ENCODE measurements at places on chromosomes 2 and 18.
A peak's percentile ranks its signal among the peaks of the same experiment; 100 is the strongest.

DNA sequence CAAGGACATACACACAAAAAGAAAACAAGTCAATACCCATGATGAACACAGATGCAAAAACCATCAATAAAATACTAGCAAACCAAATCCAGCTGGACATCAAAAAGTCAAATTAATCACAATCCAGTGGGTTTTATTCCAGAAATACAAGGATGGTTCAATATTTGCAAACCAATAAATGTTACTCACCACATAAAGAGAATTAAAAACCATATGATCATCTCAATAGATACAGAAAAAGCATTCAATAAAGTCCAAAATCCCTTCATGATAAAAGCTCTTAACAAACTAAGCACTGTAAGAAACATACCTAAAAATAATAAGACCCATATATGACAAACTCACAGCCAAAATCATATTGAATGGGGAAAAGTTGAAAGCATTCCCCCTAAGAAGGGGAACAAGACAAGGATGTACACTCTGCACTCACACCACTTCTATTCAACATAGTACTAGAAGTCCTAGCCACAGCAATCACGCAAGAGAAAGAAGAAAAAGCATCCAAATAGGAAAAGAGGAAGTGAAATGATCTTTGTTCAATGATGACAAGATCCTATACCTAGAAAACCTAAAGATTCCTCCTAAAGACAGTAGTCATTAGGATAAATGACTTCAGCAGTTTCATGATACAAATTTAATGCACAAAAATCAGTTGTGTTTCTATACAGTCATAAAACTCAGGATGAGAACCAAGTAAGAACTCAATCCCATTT is 62.6 kb downstream of the TRAPPC8 start:
- peaks cover under 1% of the 10 kb centered on the region for H3K4me1 ChIP-seq
- no peak for DNase-seq
- H3K27me3 ChIP-seq, result no peaks in the 10 kb centered on the region
- no peak overlapping the region for H3K27ac ChIP-seq
- no peak overlapping the region for H3K4me3 ChIP-seq

GRCh38 chr2:1738163-1738562 is 6.2 kb downstream of the PXDN start:
- peaks cover 30% of the 10 kb centered on the region for H3K4me1 ChIP-seq
- DNase-seq, result no peak
- no peak overlapping the region for H3K27ac ChIP-seq
- peaks cover 30% of the 10 kb centered on the region for H3K36me3 ChIP-seq
- no peak overlapping the region for H3K4me3 ChIP-seq

GRCh38 chr2:110980339-110981062 is 140.2 kb upstream of the BCL2L11 start:
- no peak overlapping the region for H3K4me3 ChIP-seq
- H3K4me1 ChIP-seq, result no peaks in the 10 kb centered on the region
- H3K36me3 ChIP-seq, result no peaks in the 10 kb centered on the region
- DNase-seq, result no peak
- H3K27ac ChIP-seq, result no peak overlapping the region

DNA sequence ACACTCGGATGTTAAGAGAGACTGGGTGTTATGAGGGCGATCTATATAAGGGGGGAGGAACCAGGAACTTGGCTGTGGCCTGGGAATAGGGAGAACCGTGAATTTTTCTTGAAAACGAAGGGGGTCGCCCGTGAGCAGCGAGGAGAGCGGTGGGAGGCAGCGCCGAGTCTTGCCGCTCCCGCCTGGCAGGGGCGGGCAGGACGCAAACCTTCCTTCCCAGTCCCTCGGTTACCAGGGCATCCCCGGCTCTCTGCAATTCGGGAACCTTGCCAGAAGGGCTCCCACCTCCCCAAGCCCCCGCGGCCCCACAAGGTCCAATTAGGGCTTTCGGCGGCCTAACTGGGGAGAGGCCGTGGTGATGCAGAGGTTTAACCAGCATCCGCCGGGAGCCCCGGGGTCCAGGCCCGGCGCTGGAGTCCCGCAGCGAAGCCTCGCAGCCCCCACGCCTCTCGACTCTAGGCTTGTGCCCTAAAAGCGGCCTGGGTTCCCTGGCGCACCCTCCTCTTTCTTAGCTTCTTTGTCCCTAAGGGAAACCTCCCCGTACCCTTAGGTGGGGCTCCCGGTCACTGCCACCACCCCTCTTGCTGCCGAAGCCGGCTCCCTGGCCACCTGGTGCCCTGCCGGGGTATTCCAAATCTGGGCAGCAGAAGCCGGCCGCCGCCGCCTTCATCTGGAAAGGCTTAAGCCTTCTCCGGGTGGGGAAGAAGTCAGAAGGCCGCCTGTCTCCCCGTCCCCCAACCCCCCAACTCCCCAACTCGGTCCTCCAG is 680 bp upstream of the FHOD3 start:
- H3K27me3 ChIP-seq, result no peaks in the 10 kb centered on the region
- H3K27ac ChIP-seq, result peak overlapping the region; percentile 82
- peak overlapping the region; percentile 82 for H3K4me3 ChIP-seq
- DNase-seq, result peak; percentile 49
- H3K36me3 ChIP-seq, result no peaks in the 10 kb centered on the region
- H3K4me1 ChIP-seq, result peaks cover 11% of the 10 kb centered on the region

DNA sequence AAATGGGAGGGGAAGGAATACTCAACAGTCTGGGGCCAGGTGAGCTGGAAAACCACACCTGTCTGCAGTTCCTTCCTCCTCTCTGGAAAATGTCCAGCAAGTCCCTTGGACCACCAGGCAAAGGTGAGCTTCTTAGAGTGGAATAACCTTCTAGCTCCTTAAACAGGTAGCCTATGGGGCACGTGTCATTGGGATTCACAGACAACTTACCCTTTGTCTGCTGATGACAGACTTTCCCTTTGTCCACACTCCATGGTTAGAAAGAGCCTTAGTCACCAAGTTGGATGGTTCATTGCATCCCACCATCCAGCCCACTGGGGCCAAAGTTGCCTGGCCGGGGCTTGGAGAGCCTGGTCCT is 98.0 kb upstream of the ITGA6 start:
- H3K4me1 ChIP-seq, result peaks cover 2% of the 10 kb centered on the region
- H3K27ac ChIP-seq, result no peak overlapping the region
- H3K27me3 ChIP-seq, result peaks cover 14% of the 10 kb centered on the region
- no peak overlapping the region for H3K4me3 ChIP-seq
- no peaks in the 10 kb centered on the region for H3K36me3 ChIP-seq
- DNase-seq, result no peak

GRCh38 chr2:105494683-105495425 is 96.0 kb upstream of the FHL2 start:
- no peaks in the 10 kb centered on the region for H3K36me3 ChIP-seq
- no peaks in the 10 kb centered on the region for H3K4me1 ChIP-seq
- no peak overlapping the region for H3K4me3 ChIP-seq
- no peak for DNase-seq

GRCh38 chr2:55157474-55157884 is 74.6 kb downstream of the CLHC1 start:
- no peaks in the 10 kb centered on the region for H3K36me3 ChIP-seq
- DNase-seq, result peak; percentile 56
- no peak overlapping the region for H3K27ac ChIP-seq
- H3K27me3 ChIP-seq, result no peaks in the 10 kb centered on the region
- H3K4me3 ChIP-seq, result no peak overlapping the region

DNA sequence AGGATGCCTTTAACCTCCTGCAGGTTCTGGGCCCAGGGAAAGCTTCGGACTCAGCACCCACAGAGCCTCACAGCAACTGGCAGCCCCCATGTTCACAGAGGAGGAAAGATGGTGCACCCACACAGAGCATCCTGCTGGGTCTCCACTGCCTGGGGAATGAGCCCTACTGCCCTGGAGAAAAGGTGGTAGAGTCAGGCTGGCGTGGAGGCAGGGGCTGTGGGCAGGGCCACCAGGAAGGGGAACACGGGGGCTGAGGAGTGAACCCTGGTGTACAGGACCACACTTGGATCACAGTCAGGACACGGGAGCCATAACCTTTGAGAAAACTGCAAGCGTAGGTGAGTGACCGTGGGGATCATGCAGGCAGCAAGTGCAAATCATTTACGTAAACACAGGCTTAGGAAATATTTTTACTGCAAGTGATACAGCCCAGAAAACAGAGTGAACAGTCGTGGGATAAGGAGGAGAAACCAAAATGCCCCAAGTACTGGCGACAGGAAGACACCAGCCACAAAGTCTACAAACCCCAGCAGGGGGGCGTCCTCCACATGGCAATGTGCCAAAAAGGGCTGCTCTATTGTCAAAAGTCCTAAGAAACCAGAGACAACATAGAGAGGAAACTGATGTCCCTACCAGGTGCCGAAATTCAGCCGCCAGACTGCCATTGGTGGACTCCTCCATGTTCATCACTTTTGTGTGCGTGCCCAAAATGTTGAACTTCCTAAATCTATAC is 27.6 kb downstream of the STAT1 start:
- H3K4me1 ChIP-seq, result peaks cover 3% of the 10 kb centered on the region
- H3K27me3 ChIP-seq, result no peaks in the 10 kb centered on the region
- no peak overlapping the region for H3K4me3 ChIP-seq
- no peak overlapping the region for H3K27ac ChIP-seq

GRCh38 chr2:158753641-158754611 is 41.2 kb upstream of the DAPL1 start:
- no peak overlapping the region for H3K4me3 ChIP-seq
- H3K36me3 ChIP-seq, result no peaks in the 10 kb centered on the region
- H3K27ac ChIP-seq, result no peak overlapping the region

GRCh38 chr2:201707753-201708152 is 9.3 kb upstream of the MPP4 start:
- peaks cover 9% of the 10 kb centered on the region for H3K36me3 ChIP-seq
- no peaks in the 10 kb centered on the region for H3K27me3 ChIP-seq
- H3K27ac ChIP-seq, result no peak overlapping the region
- peaks cover 2% of the 10 kb centered on the region for H3K4me1 ChIP-seq

- peak; percentile 61 for DNase-seq
- no peaks in the 10 kb centered on the region for H3K27me3 ChIP-seq
- no peak overlapping the region for H3K4me3 ChIP-seq
- H3K4me1 ChIP-seq, result peaks cover 3% of the 10 kb centered on the region
Observed at GRCh38 chr2:46770622-46771021, 145.0 kb downstream of the MCFD2 start.

- H3K4me3 ChIP-seq, result no peak overlapping the region
- H3K4me1 ChIP-seq, result peaks cover 43% of the 10 kb centered on the region
- no peak for DNase-seq
- no peaks in the 10 kb centered on the region for H3K27me3 ChIP-seq
- peak overlapping the region; percentile 60 for H3K27ac ChIP-seq
- peaks cover 20% of the 10 kb centered on the region for H3K36me3 ChIP-seq
Observed at GRCh38 chr18:48848641-48849143, 102.1 kb downstream of the SMAD7 start.

DNA sequence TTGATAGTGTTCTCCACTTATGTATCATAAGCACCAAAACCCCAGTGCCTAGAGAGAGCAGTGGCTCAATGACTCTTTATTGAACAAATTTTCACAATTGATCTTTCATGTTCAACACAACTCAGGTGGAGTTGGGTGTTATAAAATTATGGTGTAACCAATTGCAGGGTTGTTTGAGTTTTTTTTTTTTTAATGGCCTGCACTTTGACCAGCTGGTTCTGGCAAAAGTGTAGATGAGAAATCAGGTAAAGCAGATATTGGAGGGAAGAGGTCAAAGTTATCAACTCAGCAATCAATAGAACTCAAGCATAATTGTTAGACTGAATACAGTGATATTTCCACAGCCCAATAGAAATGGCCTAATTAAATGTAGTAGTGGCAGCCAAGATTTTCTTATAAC is 1386.3 kb downstream of the SUCLG1 start:
- H3K4me3 ChIP-seq, result no peak overlapping the region
- peaks cover 1% of the 10 kb centered on the region for H3K4me1 ChIP-seq
- H3K36me3 ChIP-seq, result no peaks in the 10 kb centered on the region
- no peak for DNase-seq
- H3K27me3 ChIP-seq, result no peaks in the 10 kb centered on the region
- H3K27ac ChIP-seq, result no peak overlapping the region

- H3K4me1 ChIP-seq, result no peaks in the 10 kb centered on the region
- DNase-seq, result no peak
- H3K27ac ChIP-seq, result no peak overlapping the region
- H3K36me3 ChIP-seq, result no peaks in the 10 kb centered on the region
- H3K4me3 ChIP-seq, result no peak overlapping the region
- H3K27me3 ChIP-seq, result no peaks in the 10 kb centered on the region
Observed at GRCh38 chr2:159558479-159558878, 57.9 kb downstream of the BAZ2B start.

- peaks cover 5% of the 10 kb centered on the region for H3K4me1 ChIP-seq
- H3K4me3 ChIP-seq, result no peak overlapping the region
- H3K27ac ChIP-seq, result no peak overlapping the region
- DNase-seq, result no peak
Observed at GRCh38 chr2:47519147-47519537, 116.2 kb downstream of the MSH2 start.

DNA sequence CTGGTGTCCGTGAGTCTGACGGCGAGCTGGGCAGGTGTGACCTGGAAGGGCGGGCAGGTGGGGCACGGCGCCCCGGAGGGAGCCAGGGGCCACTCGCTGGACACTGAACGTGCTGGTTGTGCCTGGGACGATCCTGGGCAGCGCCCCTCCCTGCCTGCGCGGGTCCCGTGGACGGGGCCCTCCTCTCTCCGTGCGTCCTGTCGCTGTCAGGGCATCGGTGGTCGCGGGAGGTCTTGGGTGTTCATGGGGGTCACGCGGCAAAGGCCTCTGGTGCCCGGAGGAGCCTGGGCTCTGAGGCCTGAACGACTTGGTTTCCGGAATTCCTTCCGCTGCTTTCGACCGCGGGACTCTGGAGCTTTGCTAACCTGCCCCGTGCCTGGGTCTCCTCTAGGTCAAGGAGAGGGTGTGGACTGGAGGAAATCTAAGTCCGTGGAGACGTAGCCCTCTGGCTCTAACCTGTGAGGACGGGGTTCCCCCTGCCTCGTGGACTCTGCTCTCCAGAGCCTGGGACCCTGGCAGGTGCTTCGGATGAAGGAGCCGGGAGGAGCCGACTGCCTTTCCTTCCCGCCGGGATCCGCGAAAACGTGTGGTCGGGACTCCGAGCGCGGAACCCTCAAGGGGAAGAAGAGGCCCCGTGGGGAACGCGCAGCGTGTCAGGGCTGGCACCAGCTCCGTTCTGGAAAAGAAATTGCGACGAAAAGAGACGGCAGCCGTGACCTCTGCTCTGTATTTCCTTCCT is 14.7 kb downstream of the SOX11 start:
- DNase-seq, result no peak
- peaks cover 5% of the 10 kb centered on the region for H3K27me3 ChIP-seq
- no peak overlapping the region for H3K27ac ChIP-seq
- no peaks in the 10 kb centered on the region for H3K36me3 ChIP-seq
- no peak overlapping the region for H3K4me3 ChIP-seq

DNA sequence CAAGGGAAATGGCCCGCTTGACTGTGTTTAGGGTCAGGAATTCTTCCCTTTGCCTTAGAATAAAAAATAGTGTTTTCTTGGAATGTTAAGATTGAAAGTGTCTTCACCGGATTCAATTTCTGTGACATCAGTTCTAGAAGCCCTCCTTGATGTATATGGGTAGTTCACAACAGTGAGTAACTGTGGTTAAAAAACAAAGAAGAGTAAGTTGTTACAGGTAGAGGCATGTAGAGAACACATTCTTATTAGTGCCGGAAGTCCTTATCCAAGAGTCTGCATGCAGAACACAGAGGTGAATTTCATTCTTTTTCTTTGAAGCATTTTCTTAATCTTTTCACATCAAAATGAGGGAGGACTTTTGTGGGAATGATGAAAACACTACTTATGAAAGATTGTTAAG is 105.5 kb downstream of the FMNL2 start:
- H3K4me3 ChIP-seq, result no peak overlapping the region
- no peak overlapping the region for H3K27ac ChIP-seq
- no peaks in the 10 kb centered on the region for H3K27me3 ChIP-seq
